ENCODE measurements at places on chromosomes 2 and 18.

GRCh38 chr2:177165061-177165583, 47.5 kb upstream of the HNRNPA3 start:
- DNase-seq, result peak; percentile 10

DNA sequence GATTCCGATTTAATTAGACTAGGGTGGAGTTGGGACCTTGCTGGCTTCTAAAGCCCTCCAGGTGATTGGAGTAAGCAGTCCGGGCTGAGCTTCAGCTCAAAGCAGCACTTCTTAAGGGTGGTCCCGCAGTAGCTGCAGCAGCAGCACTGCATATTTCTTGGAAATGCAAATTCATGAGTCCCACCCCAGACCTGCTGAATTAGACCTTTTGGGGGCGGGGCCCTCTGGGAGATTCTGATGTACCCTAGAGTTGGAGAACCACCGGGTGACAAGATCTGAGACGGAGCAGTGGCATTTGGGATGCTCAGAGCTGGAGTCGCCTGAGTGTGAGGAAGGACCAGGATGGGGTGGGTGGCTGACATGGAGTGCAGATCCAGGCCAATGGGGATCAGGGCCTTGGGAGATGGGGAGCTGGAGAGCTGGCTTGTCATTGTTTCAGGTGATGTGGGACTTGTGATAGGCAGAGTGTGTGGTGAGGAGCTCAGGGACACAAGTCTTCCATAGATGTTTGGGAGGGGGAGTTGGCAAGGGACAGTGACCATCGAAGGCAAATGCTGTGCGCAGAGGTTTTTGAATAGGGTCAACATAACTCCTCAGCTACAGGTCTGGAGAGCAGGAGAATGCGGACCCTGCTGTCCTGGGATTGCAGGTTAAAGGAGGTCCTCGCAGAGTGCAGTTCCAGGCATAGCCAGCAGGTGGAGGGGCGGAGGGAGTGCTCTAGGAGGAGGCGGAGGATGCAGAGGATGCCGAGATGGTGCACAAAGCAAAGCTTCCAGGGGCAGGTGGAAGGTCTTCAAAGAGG, 130.9 kb upstream of the RAB12 start:
- no peak for DNase-seq

DNA sequence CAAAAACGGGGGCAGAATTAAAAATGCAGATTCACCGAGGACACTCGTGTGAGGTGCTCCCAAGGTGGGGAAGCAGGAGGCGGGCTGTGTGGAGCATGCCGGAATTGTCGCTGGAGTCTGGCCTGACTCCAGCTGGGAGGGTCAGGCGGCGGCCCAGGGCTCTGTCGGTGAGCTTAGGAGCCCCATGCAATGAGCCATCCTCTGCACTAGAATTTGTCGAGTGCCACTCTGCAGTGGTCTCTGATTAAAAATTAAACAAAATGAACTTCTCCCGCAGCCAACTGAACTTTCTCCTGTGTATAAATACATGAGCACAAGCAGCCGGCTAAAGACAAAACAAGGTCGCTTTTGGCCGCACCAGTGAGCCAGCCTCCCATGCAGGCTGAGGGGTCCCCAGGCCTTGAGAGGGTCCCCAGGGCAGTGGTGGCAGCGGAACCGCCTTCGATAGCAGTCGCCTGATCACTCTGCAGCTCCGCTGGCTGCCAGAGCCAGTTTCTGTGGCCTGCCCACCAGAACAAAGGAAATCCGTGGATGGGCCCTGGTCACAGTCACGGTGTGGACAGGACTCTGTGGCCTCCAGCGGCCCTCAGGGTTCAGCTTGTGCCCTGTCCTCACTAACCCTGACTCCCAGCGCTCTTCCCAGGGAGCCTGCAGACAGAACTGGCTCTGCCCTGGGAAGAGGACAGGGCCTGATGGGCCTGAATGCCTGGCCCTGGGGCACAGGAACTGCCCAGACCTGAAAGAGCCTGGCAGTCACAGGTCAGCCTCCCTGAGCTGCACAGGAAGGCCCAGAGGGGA, 201.3 kb downstream of the EIPR1 start:
- no peak for DNase-seq

DNA sequence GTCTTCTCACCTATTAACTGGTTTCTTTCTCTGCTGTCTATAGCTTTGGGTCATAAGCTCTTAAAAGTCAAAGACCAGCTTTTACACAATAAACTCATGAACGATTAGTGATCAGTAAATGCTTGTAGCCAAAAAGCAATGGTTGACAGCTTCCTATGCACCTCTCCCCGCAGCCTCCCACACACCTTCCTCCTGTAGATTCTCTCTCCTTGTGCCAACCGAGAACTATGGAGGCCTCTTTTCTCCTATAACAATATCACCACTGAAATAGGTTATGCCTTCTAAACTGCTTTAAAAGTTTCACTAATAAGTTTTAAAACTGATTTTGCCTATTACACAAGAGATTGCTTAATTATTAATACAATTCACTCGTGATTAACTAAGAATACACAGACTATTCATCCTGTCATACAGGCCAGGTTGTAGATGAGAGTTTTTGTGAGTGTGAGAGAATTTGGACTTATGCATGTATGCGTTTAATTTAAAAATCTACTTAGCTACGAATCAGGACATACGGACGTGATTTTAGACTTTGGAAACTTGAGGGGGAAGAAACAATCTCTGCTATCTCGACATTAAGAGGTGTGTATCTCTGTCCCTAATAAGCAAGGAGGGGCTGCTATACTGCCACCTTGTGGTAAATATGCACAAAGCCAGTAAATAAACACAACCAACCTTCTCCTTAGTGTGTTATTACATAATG, 229.1 kb upstream of the RBBP8 start:
- DNase-seq, result no peak
